HS-5 (cell line): ENCODE measurements at places on chromosomes 7 and 10.

GRCh38 chr7:46781901-46782439, 799.9 kb downstream of the TNS3 start:
- DNase-seq: no peak

- DNase-seq: no peak
Measured at GRCh38 chr7:2052657-2053048, 180.1 kb downstream of the MAD1L1 start.

DNA sequence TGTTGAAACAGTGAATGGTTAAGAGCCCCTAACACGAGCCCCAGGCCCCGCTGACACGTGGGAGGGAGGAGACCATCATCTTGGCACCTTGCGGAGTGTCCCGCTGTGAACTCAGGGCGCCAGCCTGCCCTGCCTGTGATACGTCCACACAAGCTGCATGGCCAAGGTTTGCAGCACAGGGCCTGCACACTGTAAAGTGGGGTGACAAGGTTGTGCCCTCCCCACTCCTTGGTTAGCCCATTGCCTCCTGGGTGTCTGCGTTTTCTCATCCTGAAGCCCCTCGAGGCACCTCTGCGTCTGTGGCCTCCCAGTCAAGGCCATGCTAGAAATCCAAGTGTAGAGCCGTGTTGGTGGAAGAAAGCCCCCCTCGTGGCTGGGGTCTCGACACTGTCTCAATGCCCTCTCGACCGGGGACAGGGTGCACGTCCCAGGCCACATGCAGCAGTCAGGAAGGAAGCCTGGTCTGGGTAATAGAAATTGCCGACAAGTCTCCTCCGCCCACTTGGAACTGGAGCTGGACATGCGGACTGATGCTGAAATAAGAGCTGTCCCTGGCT, 192.1 kb downstream of the DNAJB6 start:
- no peak for DNase-seq

- DNase-seq: no peak
Measured at GRCh38 chr7:28956608-28957063, 1.5 kb downstream of the TRIL start.

GRCh38 chr10:60099998-60100747, 193.8 kb upstream of the CCDC6 start:
- no peak for DNase-seq

- DNase-seq: no peak
Measured at GRCh38 chr7:41882256-41882655, 179.4 kb upstream of the INHBA start.

DNA sequence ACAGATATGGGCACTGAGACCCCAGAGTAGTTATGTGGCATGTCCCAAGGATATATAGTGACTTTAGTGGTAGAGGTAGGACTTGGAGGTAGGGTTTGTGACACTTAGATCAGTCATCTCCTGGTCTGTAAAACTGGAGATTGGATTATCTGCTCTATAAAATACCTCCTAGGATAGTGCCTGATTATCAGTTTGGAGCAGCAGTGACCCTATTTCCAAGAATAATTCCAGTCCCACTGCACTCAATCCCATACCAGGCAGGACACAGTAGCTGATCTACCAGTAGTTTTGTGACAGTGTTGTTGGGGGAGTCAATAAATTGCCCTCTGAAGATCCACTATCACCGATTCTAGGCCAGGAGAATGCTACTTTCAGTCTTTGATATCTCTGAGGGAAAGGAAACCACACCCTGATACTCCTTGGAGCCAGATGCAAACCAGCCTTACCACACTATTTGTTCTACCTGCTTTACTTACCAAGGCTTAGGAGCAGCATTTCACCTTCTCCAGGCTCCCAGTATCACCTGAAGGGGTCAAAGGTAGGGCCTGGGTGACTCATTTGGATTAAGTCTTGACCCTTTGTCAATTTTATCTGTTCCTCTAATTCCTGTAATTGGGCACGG, 30.6 kb downstream of the KMT2E start:
- DNase-seq: no peak

DNA sequence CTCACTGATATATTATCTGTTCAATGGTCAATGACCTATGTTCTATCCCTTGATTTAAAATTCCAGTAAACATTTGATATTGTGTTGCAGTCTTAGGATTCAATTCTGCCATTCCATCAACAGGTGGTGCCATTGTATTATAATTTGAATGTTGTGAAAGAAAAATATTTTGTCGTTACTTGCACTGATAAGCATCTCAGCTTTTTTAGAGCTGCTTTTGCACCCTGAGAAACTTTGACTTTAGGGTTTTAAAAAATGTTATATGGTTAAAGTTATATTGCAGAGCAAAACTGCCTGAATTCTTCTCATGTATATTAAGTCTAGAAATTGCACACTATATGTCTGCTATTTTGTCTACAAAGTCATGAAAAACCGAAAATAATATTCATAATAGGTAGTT, 18.8 kb upstream of the MINDY3 start:
- no peak for DNase-seq

- no peak for DNase-seq
Measured at GRCh38 chr10:80487791-80488538, 33.9 kb downstream of the TSPAN14 start.

- DNase-seq: no peak
Measured at GRCh38 chr7:129544700-129545099, 42.4 kb downstream of the SMKR1 start.

DNA sequence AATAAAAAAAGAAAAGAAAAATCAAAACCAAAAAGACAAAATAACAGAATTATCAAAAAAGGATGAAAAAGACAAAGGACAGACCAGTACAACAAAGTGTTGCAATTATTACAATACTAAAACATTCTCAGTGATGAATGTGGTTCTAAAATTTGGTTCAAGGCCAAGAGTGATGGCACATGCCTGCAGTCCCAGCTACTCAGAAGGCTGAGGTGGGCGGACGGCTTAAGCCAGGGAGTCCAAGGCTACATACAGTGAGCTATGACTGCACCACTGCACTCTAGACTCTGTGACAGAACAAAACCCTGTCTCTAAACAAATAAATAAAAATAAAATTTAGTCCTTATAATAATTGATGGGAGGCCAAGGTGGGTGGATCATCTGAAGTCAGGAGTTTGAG, 14.5 kb downstream of the BAZ1B start:
- DNase-seq: no peak

- DNase-seq: no peak
Measured at GRCh38 chr10:32372000-32372875, 25.3 kb upstream of the EPC1 start.

GRCh38 chr10:116171505-116171904, 101.5 kb downstream of the GFRA1 start:
- no peak for DNase-seq

DNA sequence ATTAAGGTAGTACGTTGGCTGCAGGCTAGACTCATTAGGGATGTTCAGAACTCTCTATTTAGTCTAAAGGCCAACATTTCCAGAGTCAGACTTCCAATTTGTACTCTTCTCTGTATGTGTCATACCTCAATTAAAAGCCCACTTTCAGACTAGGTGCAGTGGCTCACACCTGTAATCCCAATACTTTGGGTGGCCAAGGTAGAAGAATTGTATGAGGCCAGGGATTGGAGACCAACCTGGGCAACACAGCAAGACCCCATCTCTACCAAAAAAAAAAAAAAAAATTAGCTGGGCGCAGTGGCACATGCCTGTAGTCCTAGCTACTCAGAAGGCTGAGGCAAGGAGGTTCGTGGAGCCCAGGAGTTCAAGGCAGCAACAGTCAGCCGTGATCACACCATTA, 190.7 kb upstream of the KAT6B start:
- DNase-seq: no peak

- no peak for DNase-seq
Measured at GRCh38 chr10:93178226-93178625, 104.5 kb downstream of the CYP26A1 start.

GRCh38 chr7:157829491-157829890, 492.7 kb downstream of the DNAJB6 start:
- no peak for DNase-seq

- DNase-seq: no peak
Measured at GRCh38 chr10:6123532-6123931, 34.7 kb downstream of the RBM17 start.

DNA sequence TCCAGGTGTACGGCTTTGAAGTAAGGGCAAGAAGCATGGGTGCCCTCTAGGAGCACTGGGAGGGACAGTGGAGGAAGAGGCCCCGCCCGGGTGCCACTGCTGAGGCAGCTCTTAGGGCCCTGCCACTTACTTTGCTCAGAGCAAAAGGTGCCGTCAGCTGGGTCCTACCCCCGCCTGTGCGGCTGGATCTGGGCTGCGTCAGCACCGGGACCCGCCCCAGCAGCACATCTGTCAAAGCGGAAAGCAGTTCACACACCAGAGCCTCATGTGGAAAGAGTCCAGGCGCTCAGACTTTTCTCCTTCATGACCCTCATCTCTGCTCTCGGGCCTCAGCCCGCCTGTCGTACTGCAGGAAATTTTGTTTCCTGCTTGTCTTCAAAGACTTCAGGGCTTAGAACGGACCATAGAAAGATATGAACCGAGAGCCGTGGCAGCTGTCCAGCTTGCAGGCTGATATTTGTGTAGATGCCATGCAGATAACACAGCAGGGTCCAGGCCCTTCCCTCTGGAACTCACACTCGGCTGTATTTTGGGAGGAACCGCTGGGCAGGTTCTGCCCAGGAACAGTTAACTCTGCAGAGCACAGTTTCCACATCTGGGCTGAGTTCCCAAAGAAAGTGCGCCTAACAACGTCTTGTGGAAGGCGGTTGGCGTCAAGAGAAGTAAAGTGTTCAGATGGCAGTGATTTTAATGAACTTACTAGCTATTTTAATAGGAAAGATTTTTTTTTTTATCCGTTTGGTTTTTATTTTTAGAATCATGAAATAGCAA, 44.3 kb upstream of the PRKAR1B start:
- DNase-seq: no peak

GRCh38 chr7:80749270-80749669, 110.8 kb downstream of the CD36 start:
- DNase-seq: no peak

- DNase-seq: no peak
Measured at GRCh38 chr10:3136763-3137611, 35.6 kb downstream of the PITRM1 start.

GRCh38 chr7:157566631-157567006, 229.8 kb downstream of the DNAJB6 start:
- DNase-seq: no peak

GRCh38 chr7:27453702-27454405, 208.8 kb downstream of the HIBADH start:
- DNase-seq: peak; percentile 47

DNA sequence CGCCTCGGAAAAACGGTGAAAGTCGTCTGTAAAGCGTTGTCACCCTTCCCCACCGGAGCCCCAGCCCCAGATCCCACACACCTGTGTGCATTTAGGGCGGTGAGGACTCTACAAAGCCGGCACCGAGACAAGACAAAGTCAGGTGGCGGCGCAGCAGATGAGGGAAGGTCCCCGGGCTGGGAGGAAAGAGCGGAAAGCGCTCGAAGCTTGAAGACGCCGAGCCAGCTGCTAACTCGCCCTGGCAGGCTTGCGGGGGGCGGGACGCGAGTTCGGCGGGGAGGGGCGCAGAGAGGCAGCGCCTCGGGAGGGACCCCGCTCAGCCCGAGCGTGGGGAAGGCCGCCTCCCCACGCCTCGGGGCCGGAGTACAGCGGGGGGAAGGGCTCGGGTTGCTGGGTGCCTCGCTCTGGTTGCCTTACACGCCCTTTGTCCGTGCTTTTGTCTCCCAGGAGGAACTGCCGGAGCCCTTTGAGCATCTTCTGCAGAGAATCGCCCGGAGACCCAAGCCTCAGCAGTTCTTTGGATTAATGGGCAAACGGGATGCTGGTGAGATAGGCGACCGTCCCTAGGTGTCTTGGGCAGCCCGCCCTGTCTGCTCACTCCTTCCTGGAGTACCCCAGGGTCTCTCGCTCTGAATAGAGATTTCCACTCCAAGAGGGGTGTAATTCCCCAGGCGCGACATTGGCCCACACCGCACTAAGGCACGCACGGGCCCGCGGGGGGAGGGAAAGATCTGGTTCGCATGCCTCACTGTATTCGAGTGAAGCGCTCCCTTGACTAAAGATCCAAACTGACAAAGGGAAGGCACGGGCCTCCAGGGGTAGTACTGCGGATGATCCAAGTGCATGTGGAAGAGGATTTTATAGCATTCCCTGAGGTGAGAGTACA, 1.6 kb downstream of the TAC1 start:
- DNase-seq: no peak

GRCh38 chr10:7572391-7572790, 94.4 kb downstream of the ITIH5 start:
- no peak for DNase-seq

- DNase-seq: no peak
Measured at GRCh38 chr10:126087153-126087680, 190.9 kb downstream of the FANK1 start.

- no peak for DNase-seq
Measured at GRCh38 chr7:157834501-157835163, 497.8 kb downstream of the DNAJB6 start.

- no peak for DNase-seq
Measured at GRCh38 chr10:96758423-96758822, 38.1 kb upstream of the PIK3AP1 start.

- no peak for DNase-seq
Measured at GRCh38 chr7:77831953-77832352, 33.4 kb downstream of the PHTF2 start.

- DNase-seq: no peak
Measured at GRCh38 chr10:48605786-48606529, 1.1 kb upstream of the ARHGAP22 start.

- no peak for DNase-seq
Measured at GRCh38 chr10:68163735-68164134, 54.4 kb downstream of the MYPN start.

GRCh38 chr10:114042895-114043531, 653 bp upstream of the ADRB1 start:
- no peak for DNase-seq
